ENCODE measurements at places on chromosomes 7 and 10.

DNA sequence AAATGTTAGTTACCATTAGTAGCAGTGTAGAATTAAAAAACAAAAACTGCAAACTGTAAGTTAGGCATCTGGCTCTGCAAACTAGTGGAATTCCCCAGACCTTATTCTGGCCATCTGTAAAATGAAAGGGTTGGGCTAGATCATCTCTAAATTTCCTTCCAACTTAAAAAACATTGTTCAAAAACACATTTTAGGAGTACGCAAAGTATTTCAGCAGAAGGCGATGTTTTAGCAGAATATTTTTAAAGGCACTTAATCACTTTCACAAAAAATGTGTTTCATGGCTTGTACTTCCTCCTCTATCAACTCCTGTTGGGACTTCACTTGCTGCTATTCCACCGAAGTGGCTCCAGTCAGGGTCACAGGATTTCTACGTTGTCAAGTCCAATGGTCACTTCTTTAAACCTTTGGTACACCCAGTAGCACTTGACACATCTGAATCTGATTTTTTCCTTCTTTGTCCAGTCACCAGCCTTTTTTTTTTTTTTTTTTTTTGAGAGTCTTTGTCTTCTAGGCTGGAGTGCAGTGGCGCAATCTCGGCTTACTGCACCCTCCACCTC, 169.0 kb downstream of the AHR start:
- no peak for DNase-seq

- no peak for DNase-seq
Measured at GRCh38 chr7:34227525-34227924, 322.2 kb downstream of the BMPER start.

DNA sequence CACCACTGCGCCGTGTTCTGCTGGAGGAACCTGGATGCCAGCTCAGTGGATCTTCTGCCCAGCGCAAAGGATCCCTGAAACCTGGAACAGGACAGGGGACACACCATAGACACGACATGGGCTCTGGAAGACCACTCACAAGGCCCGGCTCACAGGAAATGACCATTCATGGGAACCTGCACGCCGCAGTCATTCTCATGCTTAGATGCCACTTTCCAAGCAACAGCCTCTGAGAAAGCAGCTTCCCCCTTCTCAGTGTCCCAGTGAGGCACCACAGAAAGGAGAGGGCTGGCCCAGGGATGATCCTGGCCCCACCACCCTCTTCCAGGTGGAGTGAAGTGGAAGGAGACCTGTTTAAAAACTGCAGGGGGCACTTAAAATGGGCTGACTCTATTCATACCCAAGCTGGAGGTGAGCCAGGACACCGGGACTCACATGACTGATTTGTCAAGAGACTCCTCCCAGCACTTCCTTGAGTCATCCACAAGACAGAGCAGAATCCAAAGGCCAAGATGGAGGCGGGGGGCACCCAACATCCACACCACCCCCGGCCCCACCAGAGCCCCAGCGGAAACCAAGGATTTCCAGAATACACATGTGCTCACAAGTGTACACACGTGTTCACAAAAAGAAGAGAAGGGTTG, 11.2 kb downstream of the CTBP2 start:
- peak; percentile 87 for DNase-seq

- DNase-seq, result peak; percentile 75
Measured at GRCh38 chr7:155069992-155070751, at the start of gene HTR5A. TSS of gene HTR5A (plus strand) at chr7:155070324. CDS start at chr7:155070900, 576 bp downstream.

DNA sequence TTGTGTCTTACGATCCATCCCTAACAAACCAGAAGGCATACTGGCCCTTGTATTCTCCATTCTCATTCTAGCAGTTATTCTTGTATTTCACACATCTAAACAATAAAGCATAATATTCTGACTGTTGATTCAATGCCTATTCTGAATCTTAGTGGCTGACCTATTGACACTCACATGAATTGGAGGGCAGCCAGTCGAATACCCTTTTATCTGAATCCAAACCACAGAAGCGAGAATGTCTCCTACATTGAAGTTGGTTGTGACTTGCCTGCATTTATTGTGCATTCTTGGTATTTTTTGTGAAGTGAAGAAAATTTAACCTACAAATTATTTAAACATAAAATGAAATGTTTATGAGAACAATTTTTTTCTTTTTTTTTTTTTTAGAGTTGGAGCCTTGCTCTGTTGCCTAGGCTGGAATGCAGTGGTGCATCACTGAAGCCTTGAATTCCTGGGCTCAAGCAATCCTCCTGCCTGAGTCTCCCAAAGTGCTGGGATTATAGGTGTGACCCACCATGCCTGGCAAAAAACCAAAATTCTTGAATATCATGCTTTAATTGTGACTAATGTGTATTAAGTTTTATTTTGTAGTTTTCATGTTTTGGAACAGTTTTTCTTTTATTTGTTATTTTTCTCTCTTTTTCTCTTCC, 22.7 kb downstream of the EXOC4 start:
- DNase-seq, result peak; percentile 9

GRCh38 chr7:155979994-155980393, 167.7 kb upstream of the SHH start:
- DNase-seq, result no peak

DNA sequence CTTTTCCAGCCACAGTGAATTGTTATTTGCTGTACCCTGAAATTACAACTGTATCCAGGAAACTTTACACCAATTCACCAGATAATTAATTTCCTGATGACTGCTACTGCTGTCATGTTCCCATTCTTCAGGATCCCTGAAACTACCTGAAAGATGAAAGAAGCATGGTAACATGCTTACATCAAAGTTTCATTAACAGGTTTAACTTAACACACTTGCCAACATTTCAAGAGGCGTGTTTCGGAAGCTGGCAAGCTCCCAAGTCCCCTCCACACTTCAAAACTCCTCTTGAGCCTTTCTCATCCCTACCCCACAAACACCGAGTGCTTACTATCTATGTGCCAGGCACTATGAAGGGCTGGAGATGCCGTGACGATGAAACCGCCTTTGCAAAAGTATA, 88.6 kb downstream of the MPP7 start:
- no peak for DNase-seq

- DNase-seq, result peak; percentile 37
Measured at GRCh38 chr7:110856704-110857103, 234.2 kb upstream of the LRRN3 start.

DNA sequence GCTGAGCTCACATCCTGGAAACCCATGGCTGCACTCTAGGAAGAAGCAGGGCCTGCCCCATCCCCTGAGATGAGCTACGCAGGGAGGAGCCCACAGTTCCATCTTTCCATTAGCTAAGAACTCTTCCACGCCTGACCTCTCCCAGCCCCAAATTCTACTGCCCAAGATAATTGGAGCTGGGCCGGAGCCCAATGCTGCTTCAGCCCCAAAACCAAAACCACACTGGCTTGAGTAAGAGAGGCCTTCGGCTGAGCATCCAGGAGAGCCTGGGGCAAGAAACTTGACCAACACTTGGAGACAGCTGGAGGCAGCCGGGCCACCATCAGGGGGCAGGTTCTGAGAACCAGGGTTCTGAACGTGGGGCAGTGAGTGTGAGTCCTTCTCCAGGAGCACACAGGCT, 116.1 kb upstream of the ZMIZ1 start:
- DNase-seq, result peak; percentile 87

DNA sequence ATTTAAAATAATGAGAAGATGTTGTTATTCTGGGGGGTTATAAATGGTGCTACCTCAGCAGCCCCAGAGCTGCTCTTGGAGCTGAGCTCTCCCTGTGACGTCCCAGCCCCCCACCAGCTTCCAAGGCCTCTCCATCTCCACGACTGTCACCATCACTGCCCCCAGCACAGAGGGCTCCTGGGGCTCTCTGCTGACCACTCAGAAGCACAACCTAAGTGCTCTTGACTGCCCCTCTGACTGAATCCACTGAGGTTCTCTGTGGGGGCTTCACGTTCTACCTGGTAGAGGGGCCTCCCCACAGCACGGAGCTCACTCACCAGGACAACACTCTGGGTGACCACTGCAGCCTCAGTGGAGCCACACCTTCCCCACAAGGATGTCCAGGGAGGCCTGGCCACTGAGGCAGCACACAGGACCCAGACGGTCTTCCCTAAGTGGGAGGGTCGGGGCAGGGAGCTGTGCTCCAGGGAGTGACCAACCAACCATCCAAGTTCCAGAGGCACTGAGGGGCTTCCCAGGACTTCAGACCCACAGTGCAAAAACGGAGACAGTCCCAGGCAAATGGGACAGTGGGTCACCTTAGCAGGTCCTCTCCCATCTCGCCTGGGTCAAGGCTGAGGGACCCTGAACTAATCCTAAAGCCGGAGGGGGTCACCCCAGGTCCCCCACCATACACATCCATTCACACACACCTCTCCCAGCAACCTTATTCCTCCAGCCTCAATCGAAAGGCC, 121.0 kb upstream of the PPP2R2D start:
- DNase-seq, result no peak

DNA sequence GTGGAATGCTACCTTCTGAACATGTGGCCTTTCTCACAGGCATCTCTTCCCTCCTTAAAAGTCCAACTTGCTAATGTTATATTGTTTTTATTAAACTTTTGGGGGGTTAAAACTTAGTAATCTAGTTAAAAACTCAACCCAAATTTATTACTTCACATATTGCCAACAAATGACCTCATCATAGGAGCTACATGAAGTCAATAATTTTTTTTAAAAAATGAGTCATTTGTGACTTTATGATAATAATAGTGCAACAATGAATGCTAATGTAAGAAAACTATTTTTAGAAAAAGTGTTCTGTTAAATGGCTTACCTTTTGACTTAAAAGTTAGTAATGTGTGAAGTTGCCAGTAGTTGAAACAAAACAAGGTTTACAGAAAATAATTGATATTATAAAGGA, 325.9 kb upstream of the FZD1 start:
- DNase-seq, result peak; percentile 44

- peak; percentile 83 for DNase-seq
Measured at GRCh38 chr10:58531084-58531695, 18.5 kb downstream of the BICC1 start.

DNA sequence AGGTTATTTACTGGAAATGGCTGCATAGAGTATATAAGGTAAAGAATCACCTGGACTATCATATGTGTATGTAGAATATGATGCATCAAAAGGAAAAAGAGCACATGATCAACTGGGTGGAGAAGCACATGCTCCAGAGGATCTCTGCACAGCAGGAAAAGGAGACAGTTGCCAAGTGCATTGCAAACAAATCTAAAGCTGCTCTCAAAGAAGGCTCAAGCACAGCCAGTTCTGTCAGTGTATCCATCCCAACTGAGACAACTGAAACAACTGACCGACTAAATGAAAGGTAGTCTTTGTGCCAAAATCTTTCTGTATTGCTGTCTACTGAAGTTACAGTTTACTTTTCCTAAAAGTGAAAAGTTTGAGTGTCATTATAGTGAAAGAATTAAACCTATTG, 83.2 kb upstream of the SGCE start:
- DNase-seq, result no peak

- DNase-seq, result no peak
Measured at GRCh38 chr7:73496626-73497025, 25.5 kb downstream of the BAZ1B start.

DNA sequence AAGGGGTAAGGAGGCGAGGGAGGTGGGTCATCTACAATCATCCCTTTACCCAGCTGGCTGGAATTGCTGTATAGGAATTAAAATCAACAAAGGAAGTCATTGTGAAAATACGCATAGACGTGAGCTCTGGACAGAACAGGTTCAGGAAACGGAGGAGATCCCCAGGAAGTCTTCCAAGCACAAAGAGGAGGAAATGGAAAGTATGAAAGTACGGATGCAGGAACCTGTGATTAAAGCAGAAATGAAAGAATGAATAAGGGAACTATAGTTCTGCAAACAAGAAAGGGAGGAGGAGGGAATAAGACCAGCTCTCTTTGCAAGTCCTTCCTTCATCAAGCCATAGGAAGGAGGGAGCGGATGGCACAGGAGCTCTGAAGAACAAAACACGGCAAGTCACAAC, 61.8 kb downstream of the PYROXD2 start:
- no peak for DNase-seq

DNA sequence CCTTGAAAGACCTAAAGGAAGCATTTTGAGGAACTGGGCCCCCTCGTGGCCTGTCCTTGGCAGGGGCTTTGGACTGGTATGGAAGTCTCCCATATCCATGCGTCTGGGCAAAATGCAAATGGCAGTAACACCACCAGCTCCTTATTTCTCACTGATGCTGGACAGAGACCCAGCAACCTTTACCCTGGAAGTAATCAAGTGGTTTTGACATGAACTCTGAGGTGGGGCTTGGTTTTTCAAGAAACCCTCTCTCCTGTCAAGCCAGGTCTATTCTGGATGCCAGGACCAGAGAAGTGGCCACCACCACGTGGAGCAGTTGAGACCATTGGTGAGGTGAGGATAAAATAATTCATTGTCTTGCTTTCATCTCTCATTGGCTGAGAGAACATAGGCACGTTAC, 84.4 kb downstream of the OTUD1 start:
- DNase-seq, result no peak

DNA sequence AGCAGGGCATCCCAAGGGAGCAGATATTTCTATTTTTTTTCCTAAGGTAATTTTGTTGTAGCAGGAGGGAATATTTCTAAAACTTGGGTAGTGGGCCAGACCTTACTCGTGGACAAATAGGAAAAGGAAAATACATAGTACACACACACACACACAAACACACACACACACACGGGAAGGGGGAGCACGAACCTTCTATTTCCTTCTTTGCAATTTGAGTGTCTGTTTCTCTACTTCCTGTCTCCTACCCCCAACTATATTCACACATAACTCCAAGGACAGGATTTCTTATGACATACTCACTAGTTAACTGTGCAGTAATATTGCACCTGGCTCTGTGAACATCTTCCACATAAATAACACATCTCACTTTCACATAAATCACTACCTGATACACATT, 4.4 kb downstream of the LDB1 start:
- no peak for DNase-seq

GRCh38 chr10:11246752-11247467, 229.2 kb downstream of the CELF2 start:
- no peak for DNase-seq

DNA sequence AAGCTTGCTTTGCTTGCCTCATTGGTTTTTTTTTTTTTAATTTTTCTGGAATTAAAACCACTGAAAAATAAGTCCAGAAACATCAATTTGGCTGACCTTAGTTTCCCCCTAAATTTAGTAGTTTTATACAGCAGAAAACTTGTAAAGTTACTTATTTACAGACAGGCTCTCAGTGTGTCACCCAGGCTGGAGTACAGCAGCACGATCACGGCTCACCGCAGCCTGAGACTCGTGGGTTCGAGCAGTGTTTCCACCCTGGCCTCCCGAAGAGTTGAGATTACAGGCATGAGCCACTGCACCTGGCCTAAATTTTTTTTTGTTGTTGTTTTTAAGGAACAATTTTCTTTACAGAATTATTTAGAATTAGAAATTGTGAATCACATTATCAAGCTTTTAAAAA, 250.5 kb downstream of the SDK1 start:
- no peak for DNase-seq

DNA sequence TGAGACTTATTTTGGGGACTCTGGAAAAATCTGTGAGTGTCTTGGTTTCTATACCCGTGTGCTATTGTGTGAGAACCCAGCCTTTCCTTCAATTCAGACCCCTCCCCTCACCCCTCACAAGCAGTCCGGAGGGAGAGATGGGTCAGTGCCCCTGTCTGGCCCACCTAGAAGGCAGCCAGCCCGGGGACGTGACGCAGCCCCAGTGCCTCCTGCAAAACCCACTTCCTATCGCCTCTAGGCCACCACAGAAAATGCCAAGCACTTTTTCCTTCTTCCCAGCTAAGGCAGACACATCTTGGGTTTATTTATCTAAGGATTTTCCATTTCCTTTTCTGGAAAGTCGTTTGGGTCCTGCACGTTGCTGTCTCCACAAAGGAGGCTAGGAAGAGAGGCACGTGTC, 11.6 kb upstream of the AQP1 start:
- DNase-seq, result no peak
